ENCODE measurements at places on chromosomes 11 and 22.

GRCh38 chr11:75478783-75479596, 46.0 kb upstream of the KLHL35 start:
- no peak for DNase-seq

GRCh38 chr22:46600273-46600796, 19.9 kb upstream of the GRAMD4 start:
- no peak for DNase-seq

GRCh38 chr11:81787584-81788049, 946.0 kb downstream of the FAM181B start:
- DNase-seq = peak; percentile 72

DNA sequence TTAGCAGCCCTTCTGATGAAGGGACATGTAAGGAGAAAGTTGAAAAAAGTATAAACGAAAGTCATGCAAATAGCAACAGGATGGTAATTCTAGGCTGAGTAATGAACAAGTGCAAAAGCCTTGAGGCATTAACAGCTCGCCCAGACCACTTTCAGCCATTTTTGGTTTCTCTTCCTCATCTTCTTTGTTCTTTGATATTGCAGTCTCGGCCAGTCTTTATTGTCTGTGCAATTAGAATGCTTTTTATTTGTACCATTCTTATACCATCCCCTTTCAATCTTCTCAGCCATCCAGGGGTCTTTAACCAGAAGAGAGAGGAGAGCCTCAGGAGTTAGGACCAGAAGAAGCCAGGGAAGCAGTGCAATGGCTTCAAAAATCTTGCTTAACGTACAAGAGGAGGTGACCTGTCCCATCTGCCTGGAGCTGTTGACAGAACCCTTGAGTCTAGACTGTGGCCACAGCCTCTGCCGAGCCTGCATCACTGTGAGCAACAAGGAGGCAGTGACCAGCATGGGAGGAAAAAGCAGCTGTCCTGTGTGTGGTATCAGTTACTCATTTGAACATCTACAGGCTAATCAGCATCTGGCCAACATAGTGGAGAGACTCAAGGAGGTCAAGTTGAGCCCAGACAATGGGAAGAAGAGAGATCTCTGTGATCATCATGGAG, 7.3 kb downstream of the TRIM34 start:
- DNase-seq = no peak

DNA sequence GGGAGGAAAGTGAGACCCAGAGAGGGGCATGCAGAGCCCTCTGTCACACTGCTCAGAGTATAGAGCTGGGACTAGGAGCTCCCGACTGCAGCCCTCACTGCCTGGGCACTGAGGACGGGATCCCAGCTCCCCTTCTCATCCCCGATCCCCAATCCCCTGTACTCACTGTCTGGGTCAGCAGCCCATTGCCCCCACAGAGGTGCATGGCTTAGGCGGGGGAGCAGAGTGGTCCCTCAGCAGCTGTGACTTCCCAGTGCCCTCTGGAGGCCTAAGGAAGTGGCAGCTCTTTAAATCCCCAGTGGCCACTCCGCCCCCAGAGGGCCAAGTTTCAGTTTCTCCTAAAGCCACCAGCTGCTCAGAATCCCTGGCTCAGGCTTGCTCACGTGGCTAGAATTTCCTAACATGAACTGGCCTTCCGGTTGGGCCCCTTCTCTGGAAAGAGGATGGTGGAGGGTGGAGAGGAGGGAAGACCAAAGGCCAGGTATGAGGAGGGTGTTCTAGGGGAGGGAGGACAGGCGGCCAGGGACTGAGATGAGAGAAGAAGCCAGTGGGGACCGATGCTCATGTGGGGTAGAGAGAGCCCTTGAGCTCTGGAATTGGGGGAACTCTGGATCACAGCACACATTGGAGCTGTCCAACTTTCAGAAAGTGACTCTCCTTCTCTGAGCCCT, at the start of gene BATF2:
TSS of gene BATF2 (minus strand) at position 262 of the 671 bp plus-strand sequence. CDS start at position 205, 57 bp downstream.
- DNase-seq = peak; percentile 37

DNA sequence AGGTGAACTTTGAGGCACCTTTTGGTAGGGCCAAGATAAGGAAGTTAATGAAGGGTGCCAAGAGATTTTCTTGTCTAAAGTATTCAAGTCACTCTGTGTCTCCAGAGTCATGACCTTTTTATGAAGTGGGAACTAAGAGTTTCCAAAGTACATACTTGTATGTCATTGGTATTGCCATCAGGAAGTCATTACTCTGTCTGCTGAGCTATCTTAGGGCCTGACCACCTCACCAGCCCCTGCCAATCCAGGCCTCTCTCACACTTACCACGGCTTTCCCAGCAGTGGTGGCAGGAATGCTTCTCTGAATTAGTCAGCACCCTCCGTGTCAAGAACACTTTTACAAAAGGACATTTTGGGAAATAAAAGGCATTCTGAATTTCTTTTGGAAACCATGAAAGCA, 192.8 kb upstream of the MTNR1B start:
- no peak for DNase-seq

DNA sequence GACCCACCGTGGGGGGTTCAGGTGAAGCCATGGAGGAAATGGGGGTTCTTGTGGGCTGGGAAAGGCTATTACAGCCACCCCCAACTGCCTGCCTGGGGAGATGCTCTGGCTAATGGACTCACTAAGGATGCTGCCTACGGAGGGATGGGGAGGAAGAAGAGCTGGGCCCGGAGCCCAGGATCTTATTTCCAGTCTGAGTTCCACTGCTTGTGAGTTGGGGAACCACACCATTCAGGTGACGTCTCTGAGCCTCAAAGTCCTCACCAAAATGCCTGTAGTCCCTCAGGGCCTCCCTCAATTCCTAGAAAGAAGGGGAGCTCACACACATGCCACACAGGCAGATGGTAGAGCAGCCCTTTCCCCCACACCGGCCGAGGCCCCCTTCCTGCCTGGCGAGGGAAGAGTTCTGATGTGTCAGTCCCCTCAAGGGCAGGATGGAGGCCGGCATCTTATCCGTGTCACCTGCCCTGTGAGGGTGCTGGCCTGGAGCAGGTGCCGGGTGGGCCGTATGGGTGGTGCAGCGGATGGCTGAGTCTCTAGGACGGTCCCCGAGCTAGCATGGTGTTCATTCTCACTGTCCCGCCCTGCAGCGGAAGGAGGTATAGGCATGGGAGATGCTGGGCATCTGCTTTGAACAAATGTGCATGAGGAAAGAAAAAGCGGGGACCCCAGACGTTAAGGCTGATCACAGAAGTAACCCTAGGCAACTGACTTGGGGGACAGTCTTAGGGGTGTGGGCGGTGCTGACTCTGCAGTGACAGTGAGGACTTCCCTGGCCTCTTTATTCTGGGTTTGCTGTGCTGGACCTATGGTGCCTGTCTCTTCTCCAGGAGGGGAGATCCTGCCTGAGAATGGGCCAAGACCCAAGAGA, 15.7 kb downstream of the MRGPRF start:
- DNase-seq = no peak
